C1 segment of cervical spinal cord (tissue), 14 donors: ENCODE measurements at places on chromosomes 12 and 14.

DNA sequence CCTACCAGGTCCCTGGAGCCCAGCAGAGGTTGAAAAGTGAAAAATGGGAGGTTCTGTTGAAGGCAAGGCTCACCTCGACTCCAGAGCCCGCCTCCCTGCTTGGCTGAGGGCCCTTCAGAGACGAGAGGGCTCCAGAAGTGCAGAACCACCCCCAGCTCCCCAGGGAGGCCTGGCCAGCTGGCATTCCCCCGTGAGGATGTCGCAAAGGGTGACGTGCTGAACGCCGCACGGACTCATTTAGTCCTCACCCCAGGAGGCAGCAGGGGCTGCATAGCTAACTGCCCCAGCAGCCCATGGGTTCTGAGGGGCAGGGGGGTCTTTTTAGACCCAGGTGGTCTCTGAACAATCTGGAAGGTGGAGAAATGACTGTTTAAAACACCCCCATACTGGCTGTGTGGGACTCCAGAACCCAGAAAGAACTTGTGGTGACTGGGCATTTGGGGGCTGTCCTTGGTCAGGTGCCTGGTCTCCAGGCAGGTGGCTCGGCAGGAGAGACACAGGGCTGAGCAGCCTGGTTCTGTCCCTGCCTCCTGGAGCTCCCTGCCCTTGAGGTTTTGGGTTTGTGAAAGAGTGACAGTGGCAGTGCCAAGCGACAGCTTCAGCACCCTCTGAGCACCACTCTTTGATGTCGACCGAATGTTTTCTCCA is 32.0 kb downstream of the ANAPC7 start:
- DNase-seq, result no peak

DNA sequence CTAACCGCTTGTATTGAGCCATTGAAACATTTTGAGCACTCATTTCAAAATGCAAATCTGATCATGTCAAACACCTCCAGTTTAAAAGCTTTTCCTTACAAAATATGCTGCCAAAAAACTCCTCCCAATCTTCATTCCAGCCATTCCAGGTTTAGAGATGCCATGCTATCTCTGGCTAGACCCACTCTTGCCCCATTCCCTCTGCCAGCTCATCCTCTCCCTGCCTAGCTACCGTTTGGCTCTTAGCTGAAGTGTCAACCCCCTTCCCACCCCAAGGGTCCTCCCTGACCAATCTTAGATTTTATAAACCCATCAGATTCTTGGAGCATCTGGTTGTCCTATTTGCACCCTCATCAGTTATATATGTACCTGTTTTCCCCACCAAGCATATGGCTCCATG is 75.0 kb downstream of the SCAF11 start:
- DNase-seq, result no peak

GRCh38 chr12:72071030-72071429 is 132.4 kb downstream of the TPH2 start:
- DNase-seq, result no peak

- no peak for DNase-seq
These were observed 52.3 kb upstream of the TMCC3 start for GRCh38 chr12:94702696-94703095.

- DNase-seq, result no peak
These were observed 3.0 kb downstream of the FOXJ2 start for GRCh38 chr12:8035440-8036010.

- no peak for DNase-seq
These were observed 184.4 kb upstream of the SLC38A2 start for GRCh38 chr12:46556819-46557524.

DNA sequence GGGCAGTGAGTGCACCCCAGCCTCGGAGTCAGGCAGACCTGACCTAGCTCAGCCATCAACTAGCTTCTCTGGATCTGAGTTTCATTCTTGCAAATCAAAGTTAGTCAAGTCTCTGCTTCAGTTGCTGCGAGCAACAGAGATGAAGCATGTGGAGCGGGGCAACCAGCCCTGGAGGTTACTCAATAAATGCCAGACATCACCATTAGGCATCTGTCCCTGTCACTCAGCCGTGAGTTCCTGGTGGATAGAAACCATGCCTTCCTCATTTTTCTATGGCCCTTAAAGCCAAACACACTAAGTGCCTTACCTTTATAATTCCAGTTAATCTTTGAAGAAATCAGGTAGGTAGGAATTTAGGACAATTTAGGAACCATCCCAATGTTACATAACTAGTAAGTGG is 19.3 kb downstream of the RFX4 start:
- no peak for DNase-seq

- no peak for DNase-seq
These were observed at the start of gene RNASE7 for GRCh38 chr14:21041676-21042433. Gene RNASE7, plus strand, starts transcription at chr14:21042362. Its CDS starts 631 bp downstream, at chr14:21042993.
